Tongue (tissue), 3 donors: ENCODE measurements at places on chromosomes 7 and 10. TPM values are rescaled to one million over a fixed set of nuclear protein-coding genes. Genes with fewer than 3 reads are reported as not detected.

UPK3B gene
- total RNA-seq: 2.2 TPM

PGAM2 gene
- 433 TPM for total RNA-seq

TMEM236 gene
- total RNA-seq: 0.10 TPM

EVX1 gene
- total RNA-seq: not detected

ZNF488 gene
- 1.4 TPM for total RNA-seq

LANCL2 gene
- 23.6 TPM for total RNA-seq

EBLN1 gene
- total RNA-seq: not detected

FLNC gene
- total RNA-seq: 1,540 TPM

FGFR2 gene
- total RNA-seq: 50.6 TPM

LIPM gene
- not detected for total RNA-seq

RBP4 gene
- total RNA-seq: 2.8 TPM

DNAJB12 gene
- 18.2 TPM for total RNA-seq

ELFN1 gene
- total RNA-seq: 4.3 TPM

AZGP1 gene
- 51.0 TPM for total RNA-seq

GATA3 gene
- not detected for total RNA-seq

FGL2 gene
- total RNA-seq: 110 TPM

HOXA1 gene
- total RNA-seq: not detected

AGR2 gene
- total RNA-seq: 73.1 TPM

TYW1B gene
- 6.2 TPM for total RNA-seq

NYAP1 gene
- 2.3 TPM for total RNA-seq

DNAJC12 gene
- 8.2 TPM for total RNA-seq

SUN3 gene
- total RNA-seq: not detected

PPP1R17 gene
- total RNA-seq: not detected

RHOBTB1 gene
- total RNA-seq: 36.5 TPM

GARIN1A gene
- total RNA-seq: 0.10 TPM

TRIM74 gene
- total RNA-seq: 1.7 TPM

GPER1 gene
- 6.7 TPM for total RNA-seq

ASB10 gene
- 4.9 TPM for total RNA-seq

IQUB gene
- total RNA-seq: 1.2 TPM

LDB3 gene
- total RNA-seq: 314 TPM
